ENCODE measurements at places on chromosomes 5 and 9.

- DNase-seq: no peak
These were observed 9.5 kb upstream of the GLDC start for GRCh38 chr9:6655036-6655435.

DNA sequence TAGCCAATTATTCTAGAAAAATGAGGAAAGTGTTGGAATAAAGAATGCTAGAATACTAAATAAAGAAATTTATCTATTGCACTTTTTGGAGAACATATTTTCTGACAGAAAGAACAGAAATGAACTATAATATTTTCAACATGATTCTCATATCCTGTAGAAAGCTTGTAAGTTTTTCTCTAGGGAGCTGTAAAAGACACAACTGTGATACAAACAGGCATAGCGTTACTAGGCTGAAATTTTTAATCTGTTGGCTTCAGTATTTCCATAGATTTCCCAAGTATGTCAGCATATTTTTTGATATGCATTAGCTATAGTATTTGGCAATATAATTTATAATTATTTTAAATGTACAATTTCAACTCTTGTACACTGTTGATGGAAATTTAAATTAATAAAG lies 31.3 kb downstream of the ANXA1 start:
- no peak for DNase-seq

GRCh38 chr9:137603879-137604278 lies 1.6 kb upstream of the ARRDC1 start:
- DNase-seq: no peak

DNA sequence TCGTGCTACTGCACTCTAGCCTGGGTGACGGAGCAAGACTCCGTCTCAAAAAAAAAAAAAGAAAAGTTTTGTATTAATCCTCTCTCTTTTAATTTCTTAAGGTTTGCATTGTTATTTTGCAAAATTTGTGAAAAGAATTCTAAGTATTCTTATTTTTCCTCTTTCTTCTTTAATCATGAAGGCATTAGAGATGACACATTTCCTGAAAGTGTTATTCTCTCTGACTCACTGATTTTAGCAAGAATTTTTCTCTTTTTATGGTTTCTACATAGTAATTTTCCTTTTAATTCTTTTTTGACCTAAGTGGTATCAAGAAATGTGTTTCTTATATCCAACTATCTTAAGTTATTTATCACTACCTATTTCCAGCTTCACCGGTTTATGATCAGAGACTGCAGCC lies 78.0 kb downstream of the NSUN2 start:
- DNase-seq: no peak

DNA sequence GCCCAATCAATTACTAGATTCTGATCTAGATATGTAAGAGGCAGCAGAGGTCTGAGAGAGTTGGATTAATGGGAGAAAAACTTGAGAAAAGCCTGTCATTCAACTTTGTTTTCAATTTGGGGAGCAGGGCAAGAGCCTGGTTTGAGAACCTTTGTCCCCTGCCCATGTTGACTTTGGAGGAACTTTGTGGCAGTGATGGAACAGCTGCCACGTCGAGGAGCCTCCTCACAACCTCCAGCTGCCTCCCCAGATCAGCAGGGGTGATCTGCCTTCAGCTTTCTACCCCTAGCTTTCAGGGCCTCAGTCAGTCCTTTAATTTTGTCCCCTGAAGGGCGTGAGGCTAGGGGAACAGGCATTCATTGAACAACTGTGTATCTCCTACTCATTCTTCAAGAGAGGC lies 8.7 kb downstream of the SKP2 start:
- DNase-seq: no peak

- no peak for DNase-seq
These were observed 108.4 kb upstream of the RPS23 start for GRCh38 chr5:82386576-82386975.

DNA sequence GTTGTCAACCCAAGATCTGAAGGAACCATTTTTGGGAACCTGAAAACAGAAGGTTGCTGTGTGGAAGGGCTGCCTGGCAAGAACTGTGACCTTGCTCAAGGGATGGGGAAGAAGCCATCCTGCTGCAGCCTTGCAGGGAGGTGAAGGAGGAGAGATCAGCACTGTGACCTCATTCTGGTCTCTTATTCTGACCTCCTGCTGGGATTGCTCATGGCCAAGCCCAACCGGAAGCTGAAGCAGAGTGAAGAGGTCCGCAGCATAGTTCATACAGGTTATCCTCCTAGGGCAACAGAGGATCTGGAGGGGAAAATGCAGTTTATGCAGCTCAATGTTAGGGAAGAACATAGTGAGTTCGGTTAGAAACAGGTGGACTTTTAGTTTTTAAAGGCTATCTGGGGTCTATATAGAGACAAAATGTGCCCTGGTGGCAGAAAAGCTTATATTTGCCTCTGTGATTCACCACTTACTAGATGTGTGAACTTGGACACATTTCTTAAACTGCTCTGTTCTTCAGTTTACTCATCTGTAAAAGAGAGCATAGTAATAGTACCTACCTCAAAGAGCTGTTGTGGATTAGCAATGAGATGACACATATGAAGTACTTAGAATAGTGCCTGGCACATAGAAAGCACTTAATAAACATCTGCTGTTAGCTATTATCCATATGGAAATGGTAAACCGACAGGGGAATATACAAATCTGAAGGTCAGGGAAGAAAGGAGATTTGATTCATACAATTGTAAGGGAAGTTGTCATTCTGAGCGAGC lies 57.9 kb upstream of the BNC2 start:
- DNase-seq: no peak

DNA sequence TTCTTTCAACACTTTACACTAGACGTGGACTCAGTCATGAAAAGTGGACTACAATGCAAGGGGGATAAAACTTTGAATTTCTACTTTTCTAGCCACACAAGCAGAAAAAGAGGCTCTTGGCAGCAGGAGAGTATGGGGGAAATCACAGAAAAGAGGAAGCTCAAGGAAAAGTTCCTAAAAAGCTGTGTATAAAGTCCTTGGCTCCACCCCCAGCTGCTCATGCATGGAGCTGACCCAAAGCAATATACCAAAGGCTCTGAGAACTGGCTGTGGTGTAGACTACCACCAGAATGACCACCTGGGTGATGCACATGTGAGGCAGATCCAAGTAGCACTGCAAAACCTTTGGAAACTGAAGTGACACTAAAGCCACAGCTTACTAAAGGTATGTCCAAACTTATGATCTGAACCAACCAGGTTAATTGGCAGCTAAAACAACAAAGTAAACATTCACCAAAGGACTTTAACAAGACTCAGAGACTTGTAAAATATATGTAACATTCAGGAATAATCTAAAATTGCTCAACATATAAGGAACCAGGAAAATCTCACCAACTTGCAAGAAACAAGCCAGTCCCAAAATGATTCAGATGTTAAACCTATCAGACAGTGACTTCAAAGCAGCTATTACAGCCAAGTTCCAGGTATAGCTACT lies 55.5 kb upstream of the RASGRF2 start:
- no peak for DNase-seq

Data from Panc1 (cell line).